Aorta (tissue), 5 donors: ENCODE measurements at places on chromosomes 3 and 15.

DNA sequence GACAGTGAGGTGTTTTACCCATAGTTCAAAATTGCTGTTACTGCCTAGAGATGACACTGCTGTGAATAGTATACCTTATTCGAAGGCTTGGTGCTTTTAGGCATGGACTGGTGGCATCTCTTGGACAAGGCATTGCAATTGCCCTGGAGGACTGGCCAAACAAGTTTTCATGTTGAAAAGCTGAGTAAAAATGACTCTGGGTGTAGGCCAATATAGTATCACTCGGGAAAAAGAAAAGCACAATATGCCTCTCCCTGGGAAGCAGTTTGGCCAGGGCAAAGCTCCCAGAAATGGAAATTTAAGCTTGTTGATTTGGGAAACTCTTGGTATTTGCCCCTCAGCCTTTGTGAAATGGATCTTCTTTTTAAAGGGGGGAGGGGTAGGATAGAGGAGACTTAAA, 54.8 kb downstream of the ZNF609 start:
- no peak for DNase-seq

- DNase-seq: peak; percentile 16
Observed at GRCh38 chr15:79092382-79092781, 1.8 kb upstream of the RASGRF1 start.

GRCh38 chr15:89377842-89378295, 43.2 kb upstream of the POLG start:
- peak; percentile 77 for DNase-seq

GRCh38 chr3:30350011-30350410, 256.4 kb upstream of the TGFBR2 start:
- DNase-seq: no peak

- no peak for DNase-seq
Observed at GRCh38 chr15:101180620-101181307, 71.1 kb downstream of the CHSY1 start.

DNA sequence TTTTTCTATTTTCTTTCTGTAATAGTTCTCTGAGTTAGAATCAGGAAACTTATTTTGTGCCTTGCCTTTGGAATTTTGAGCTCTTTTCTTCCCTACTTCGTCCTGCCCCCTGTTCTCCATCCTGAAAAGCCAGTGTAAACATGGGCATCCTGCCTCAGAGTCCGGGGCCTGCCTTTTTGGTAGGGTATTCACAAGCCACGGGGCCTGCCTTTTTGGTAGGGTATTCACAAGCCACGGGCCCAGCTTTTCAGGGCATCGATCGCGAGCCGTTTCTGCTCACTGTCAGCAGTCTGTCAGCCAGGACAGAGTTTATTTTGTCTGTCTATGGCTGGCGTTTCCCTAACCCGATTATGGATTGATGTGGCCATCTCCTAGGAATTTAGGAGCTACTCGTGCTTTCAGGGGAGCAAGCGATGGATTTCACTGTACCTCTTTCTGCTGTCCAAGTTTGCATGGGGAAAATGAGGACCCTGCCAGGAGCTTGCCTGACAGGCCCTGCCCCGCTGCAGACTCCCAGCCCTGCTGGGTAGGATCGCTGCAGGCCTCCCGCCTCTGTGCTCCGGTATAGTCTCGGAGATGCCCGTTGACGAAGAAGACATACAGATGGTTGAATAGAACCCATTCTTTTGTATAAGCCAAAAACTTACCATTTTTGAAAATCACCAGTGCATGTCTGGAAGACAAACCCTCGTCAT, 12.8 kb downstream of the SYNM start:
- peak; percentile 41 for DNase-seq

DNA sequence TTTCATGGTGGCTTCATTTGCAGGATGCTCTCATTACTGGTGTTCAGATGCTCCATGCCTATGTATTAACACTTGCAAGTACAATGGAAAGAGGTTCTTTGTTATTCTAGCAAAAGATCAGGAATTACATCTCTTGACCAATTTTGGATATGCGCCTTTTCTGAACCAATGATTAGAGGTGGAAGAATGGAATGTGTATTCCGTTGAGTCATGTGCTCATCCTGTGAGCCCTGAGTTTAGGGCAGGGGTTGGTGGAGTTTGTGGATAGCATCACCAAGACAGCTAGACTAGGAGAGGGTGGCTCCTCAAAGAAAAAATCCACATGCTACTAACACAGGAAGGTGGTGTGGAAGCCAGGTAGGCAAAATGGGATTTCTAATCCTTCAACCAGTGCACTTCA, 80.7 kb upstream of the SLC25A26 start:
- no peak for DNase-seq

DNA sequence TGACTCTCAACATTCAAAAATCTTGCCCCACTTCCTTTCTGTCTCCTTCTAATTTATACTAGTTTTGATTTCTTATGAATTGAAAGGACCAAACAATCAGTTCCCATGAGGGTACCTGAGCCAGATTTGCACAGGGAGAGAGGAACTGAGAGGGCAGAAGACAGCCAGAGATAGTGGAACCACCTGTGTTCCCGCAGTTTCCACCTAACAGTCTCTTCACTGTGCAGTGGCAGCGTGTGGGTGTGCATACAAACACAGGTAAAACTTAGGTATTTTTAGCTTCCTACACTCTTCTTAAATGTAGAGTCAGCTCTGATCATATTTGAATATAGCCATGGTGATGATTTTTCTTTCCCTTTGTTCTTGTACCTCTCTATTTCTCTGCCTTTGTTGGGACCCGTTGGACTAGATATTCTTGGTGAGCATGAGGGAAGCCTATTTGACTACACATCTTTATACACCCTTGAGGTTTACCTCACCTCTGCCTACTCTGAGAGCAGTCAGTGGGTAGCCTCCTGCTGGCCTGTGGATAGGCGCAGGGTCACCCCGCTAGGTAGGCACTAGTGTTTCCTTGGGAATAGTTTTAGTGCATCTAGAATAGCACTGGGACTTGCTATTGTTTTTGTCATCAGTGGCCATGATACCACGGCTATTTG, 58.8 kb downstream of the MAP3K13 start:
- no peak for DNase-seq

GRCh38 chr3:197508051-197508451, 47.7 kb downstream of the BDH1 start:
- DNase-seq: no peak

- no peak for DNase-seq
Observed at GRCh38 chr3:77935418-77935817, 895.5 kb downstream of the ROBO2 start.

DNA sequence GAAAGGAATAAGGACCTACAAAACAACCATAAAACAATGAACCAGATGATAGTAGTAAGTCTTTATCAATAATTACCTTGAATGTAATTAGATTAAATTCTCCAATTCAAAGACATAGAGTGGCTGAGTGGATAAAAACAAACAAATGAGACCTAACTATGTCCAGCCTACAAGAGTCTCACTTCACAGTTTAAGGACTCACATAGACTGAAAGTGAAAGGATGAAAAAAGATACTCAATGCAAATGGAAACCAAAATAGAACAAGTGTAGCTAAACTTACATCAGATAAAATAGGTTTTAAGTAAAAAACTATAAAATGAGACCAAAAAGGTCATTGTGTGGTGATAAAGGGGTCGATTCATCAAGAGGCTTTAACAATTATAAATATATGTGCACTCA, 21.9 kb upstream of the NR1I2 start:
- no peak for DNase-seq

- DNase-seq: peak; percentile 81
Observed at GRCh38 chr3:150761831-150762661, 923 bp downstream of the SIAH2 start.

- peak; percentile 73 for DNase-seq
Observed at GRCh38 chr3:15645740-15646501, 44.4 kb downstream of the BTD start.

- no peak for DNase-seq
Observed at GRCh38 chr15:60595665-60596064, 116.7 kb upstream of the ICE2 start.

DNA sequence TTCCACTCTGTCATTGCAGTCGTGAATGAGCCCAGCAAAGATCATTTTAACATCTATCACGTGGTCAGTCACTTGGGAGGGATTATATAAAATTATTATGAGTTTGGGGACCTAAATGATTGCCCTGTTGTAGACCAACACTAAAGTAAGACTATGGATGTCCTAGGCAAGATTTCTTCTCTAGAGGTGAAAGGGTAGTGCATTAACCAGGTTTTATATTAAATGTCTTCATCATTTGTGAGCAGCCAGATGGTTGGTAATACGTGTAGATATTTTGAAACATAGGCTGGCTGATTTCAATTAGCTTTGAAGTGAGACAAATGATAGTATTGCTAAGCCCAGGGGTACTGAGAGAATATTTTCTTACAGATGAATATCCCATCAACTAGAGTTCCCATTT, 150.3 kb upstream of the TSPAN3 start:
- no peak for DNase-seq

- no peak for DNase-seq
Observed at GRCh38 chr3:45890405-45890804, 4.1 kb downstream of the CCR9 start.

GRCh38 chr15:75661100-75661755, 13.5 kb downstream of the SNX33 start:
- peak; percentile 96 for DNase-seq

GRCh38 chr3:140013220-140013619, 78.2 kb downstream of the CLSTN2 start:
- DNase-seq: no peak

- DNase-seq: no peak
Observed at GRCh38 chr3:105401691-105402149, 35.0 kb downstream of the ALCAM start.

DNA sequence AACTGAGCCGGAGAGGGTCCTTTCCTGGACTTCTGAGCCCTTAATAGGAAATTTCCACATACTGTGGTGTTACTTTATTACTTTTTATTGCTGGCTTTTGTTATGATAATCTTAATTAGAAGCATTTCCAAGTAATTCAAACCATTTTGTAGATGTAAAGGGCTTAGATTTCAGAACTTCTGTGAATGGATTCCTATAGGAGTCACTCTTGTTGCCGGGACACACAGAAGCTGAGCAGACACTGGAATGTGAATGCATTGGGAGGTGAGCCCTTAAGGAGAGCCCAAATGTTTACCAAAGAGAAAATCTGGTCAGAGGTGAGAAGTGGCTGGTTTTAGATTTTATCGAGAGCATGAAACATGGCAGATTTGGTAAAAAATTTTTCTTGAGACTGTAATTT, 87.4 kb downstream of the FNDC3B start:
- DNase-seq: no peak

DNA sequence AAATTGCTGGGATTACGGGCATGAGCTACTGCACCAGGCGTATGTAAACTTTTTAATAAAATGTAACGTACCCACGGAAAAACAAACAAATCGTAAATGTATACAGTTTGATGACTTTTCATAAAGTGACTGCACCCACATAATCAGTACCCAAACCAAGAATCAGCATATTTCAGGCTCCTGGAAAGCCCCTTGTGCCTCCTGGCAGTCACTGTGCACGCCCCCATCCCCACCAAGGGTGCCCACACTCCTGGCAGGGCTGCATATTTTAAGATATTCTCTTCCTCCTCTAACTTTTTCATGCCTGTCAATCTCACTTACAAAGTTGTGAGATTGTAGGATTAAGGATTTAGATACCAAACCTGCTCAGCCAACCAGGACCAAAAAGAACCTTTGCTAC, 305.5 kb downstream of the SHQ1 start:
- DNase-seq: no peak

DNA sequence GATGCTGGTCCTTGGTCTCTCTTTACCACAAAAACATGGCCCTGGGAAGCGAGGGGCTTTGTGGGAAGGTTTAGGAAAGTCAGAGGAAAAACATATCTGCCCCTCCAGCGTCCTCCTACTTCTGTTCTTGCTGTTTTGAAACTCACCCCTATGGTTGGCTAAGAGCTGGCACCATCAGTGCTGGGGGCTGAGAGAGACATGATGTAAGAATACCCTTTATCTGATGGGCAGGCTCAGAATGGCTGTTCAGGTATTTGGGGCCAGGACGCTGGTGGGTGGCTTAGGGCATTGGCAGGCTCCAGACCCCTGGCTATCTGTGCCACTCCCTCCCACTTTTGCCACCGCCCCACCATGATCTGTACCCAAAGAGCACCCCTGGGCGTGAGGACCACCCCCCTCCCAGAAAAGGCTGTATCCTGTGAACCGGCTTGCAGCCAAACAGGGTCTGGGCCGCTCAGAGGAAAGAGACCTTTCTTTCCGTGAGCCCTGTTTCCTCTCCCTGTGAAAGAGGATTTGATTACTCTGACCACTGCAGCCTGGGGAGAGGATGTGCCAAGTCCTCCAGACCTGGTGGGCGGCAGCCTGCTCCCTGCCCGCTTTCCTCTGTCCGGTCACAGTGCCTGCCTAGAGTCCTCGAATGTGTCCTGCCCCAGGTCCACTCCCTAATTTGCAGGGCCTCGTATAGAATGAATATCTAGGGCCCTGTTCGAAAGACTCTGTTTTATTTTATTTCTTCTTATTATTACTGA, 61.3 kb upstream of the SLC6A6 start:
- DNase-seq: no peak

- DNase-seq: no peak
Observed at GRCh38 chr3:78737988-78738387, 1029.8 kb downstream of the ROBO1 start.

DNA sequence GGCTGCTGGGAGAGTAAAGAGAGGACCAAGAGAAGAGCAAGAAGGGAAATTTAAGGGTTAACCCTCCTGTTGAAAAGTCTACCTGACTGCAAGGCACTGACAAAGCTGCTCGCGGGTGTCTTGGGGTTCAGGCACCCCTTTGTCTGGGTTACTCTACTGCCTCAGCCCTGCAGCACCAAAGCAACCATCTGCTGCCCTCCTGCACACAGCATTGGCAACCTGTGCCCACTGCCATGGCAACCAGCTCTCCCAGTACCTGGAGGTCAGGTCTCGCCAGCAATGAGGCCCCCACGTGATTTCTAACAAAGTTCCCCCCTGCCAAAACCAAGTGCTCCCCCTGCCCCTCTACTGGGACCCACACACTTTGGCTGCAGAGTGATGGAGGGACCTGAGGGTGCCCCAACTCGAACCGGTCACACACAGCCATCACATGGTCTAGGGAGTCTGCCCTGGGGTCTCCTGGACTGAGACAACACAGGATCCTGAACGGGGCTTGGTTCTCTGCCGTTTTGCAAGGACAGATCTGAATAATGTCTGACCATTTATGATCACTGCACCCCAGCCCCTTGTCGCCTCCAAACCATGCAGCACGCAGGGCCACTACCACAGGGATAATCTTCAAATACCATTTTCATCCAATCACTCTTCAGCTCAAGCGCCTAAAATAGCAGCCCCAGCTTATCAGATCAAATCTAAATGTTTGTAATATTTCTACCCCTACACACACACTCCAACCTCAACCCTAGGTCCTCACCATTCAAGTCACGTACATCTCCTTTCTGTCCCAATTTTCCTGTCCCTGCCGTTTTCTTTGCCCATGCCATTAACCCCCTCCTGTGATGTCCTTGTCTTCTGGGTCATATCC, 50.7 kb downstream of the ADCY5 start:
- no peak for DNase-seq

DNA sequence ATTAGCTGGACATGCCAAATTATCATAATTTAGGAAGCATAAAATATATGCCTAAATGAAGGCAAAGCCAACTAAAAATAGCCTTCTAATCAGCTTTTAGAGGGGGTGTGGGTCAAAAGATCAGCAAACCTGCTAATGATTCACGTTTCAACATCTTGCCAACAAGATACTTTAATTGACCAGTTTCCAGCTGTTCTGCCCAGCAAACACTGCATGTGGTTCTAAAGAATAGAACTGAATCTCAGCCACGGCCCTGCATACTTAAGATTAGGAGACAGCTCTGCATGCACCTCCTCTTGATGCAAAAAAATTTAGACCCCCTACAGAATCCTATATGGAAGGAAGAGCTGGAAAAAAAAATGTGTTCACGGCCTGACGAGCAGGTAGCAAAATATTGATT, 500.5 kb downstream of the TBL1XR1 start:
- DNase-seq: no peak
